ENCODE measurements at places on chromosomes 2 and 18.

GRCh38 chr2:108967757-108968156 lies 21.3 kb downstream of the EDAR start:
- DNase-seq, result no peak

DNA sequence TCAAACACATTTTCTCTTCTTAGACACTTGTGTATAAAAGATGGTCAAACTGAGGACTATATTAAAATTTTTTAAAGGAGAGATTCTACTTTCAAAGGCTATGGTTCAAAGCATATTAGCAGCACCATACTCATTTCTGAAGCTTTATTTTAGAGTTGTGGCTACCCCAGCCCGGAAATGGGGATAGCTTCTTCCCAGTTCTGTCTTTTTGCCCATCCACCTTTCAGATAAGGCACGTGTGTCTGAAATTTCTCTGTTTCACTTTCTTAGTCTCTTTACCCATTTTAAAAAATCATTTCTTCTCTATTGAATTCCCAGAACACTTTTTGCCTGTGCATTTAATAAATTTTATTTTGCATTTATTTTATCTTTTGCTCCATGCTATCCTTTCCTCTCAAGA lies 431.5 kb downstream of the RNF144A start:
- DNase-seq, result no peak

DNA sequence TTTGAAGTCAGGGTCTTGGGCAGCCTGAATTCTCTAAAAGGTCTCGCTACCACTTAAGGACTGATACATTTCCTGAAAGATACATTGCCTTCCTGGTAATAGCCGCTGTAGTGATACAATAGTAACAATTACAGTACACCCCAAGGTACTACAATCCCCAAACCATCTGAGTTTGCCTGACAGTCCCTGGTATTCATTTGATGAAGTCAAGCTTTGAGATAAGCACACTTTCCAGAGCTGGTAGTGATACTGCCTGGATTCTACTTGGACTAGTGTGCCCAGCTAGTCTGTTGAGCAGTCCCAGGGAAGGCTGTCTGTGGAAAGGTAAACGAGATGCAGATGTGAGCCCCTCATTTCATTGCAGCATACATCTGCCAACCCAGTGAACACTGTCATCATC lies 24.4 kb upstream of the ITGB6 start:
- DNase-seq, result no peak

GRCh38 chr2:208363485-208363884 lies 43.1 kb upstream of the PTH2R start:
- peak; percentile 63 for DNase-seq

DNA sequence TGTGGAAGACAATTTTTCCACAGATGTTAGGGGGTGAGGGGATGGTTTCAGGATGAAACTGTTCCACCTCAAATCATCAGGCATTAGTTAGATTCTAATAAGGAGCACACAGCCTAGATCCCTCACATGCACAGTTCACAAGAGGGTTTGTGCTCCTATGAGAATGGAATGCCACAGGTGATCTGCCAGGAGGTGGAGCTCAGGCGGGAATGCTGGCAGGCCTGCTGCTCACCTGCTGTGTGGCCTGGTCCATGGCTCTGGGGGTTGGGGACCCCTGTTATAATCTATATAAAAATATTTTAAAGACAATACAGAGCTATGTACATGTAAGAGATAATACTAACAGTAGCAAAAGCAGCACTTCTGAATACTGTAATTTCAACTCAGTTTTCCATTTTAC lies 19.2 kb downstream of the CWC22 start:
- no peak for DNase-seq

DNA sequence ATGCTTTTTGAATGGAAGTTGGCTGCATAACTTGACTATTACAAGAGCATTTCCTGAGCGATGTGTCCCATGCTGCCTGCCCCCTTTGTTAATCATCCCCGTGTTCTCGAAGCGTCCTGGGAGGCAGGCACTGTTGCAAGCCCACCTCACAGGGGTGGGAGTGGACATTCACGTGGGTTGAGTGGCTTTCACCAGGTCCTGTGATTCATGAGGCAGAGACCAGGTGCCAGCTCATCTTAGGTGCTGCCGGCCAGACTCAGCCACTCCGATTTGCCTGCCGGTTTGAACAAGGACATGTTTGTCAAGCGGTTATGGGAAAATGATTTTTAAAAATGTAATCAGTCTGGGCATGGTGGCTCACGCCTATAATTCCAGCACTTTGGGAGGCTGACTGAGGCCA lies 112.5 kb downstream of the ZNF532 start:
- no peak for DNase-seq

DNA sequence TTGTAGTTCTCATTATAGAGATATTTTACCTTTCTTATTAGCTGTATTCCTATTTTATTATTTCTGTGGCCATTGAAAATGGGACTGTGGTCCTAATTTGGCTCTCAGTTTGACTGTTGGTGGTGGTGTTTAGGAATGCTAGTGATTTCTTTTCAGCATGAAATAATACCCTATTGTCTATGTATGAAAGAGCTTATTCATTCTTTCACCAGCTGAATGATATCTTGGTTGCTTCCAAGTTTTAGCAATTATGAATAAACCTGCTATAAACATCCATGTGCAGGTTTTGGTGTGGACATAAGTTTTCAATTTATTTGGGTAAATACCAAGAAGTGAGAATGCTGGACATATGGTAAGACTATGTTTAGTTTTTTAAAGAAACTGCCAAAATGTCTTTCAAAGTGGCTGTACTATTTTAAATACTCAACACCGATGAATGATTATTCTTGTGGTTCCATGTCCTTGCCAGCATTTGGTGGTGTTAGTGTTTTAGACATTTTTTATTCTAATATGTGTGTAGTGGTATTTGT lies 501.6 kb upstream of the GYPC start:
- DNase-seq, result no peak

DNA sequence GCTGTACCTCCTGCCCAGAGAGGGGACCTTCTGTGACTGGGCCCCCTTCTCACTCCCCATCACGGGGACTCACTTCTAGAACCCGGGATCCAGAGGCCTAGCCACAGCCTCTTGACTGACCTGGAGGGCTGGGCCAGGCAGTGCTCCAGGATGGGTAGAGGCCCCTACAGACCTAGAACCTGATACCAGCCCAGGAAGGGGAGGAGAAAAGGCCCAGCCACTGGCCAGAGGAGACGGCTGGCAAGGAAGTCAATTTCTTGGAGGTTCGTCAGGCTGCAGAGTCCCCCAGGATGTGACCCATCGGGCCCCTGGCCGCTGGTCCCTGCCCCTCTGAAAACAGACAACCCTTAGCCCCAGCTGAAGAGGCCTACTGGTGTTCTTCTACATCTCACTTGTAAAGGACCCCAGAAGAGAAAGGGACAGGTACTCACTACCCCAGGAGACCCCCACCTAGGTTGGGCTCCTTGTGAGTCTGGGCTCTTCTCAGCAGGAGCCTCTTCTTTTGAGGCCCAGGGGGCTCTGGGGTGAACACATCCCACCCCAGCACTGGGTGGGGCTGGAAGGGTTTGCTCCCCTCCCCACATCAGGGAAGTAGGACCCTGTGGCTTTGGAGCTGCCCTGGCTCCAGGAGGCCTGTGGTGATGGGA lies 86.0 kb downstream of the STPG4 start:
- DNase-seq, result no peak

GRCh38 chr2:126656431-126657147 lies 631 bp downstream of the GYPC start:
- no peak for DNase-seq

- DNase-seq, result no peak
Measured at GRCh38 chr2:96116424-96116878, at the start of gene ADRA2B. ADRA2B (minus strand) TSS chr2:96116571; CDS start chr2:96116149, 422 bp downstream.

DNA sequence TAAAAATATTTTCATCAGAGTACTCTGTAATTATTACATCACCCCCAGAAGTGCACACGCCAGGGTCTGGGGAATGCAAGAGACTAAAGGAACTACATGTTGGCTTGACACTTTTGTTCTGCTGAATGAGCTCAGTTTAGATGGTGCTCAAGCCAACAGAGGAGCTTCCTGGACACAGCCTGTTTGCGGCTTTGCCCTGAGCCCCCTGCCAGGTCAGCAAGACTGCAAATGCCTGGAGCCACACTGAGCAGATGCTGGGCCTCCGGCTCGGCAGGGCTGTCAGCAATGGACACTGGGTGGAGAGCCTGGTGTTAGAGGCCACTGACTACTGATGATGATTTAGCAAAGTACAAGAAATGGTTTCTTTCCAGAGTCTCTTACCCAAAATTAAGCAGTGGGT lies 31.9 kb downstream of the PTPN18 start:
- DNase-seq, result no peak

GRCh38 chr2:15223887-15224286 lies 337.2 kb downstream of the NBAS start:
- DNase-seq, result peak; percentile 45

- DNase-seq, result no peak
Measured at GRCh38 chr2:61924895-61925663, 19.6 kb downstream of the COMMD1 start.

DNA sequence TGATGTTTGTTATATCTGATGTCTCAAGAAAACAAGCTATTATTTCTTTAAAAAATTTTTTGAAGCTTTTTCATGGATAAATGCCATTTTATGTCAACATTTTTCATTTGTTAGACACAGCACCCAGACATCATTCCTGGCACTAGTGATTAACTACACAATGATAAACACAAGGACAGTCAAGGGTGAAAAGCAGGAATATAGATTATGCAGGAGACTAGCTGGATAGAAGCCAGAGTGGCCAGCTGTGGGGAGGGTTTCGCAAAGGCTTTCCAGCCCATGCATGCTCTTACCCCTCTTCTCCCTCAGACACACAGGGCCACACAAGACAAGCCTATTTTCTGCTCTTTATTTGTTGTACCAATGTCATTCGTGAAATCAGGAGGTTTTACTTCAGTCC lies 127.1 kb upstream of the TTC39C start:
- no peak for DNase-seq

GRCh38 chr2:149278161-149278871 lies 52.1 kb upstream of the LYPD6 start:
- peak; percentile 29 for DNase-seq

DNA sequence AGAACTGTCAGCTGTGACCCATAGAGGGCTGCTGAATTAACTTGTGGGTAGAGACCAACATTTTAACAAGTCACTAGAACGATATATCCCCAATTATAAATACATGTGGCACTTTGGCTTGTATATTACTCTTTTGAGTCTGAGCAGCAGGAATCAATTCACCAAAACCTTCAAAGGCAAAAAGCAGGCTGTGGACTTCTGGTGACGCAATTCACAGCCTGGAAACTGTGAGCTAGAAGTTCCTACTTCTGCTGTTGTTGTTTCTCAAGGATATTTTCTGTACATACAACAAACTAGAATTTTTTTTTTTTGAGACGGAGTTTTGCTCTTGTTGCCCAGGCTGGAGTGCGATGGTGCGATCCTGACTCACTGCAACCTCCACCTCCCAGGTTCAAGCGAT lies 37.3 kb downstream of the PTCD3 start:
- no peak for DNase-seq

DNA sequence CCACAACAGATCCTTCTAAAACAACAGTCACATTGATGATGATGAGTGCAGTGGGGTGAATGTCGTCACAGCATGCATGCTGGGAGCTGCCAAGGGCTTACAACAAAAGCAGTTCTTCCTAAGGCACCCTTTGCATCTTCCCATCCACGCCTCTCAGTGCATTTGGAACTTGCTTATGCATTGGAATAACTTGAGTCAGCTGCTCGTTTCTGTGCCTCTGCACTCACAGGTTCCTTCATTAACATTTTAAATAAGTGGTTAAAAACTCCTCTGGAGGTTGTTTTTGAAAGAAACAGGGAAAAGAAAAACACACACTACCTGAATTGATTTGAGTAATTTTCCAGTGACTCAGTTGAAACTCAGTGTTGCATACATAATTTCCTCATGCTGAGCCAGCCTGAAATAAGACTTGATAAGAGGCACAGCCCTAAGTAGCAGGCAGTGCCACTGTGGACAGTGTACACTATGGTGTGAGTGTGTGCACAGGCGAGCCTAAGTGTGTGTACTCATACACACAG lies 46.8 kb upstream of the TRIM43B start:
- no peak for DNase-seq

DNA sequence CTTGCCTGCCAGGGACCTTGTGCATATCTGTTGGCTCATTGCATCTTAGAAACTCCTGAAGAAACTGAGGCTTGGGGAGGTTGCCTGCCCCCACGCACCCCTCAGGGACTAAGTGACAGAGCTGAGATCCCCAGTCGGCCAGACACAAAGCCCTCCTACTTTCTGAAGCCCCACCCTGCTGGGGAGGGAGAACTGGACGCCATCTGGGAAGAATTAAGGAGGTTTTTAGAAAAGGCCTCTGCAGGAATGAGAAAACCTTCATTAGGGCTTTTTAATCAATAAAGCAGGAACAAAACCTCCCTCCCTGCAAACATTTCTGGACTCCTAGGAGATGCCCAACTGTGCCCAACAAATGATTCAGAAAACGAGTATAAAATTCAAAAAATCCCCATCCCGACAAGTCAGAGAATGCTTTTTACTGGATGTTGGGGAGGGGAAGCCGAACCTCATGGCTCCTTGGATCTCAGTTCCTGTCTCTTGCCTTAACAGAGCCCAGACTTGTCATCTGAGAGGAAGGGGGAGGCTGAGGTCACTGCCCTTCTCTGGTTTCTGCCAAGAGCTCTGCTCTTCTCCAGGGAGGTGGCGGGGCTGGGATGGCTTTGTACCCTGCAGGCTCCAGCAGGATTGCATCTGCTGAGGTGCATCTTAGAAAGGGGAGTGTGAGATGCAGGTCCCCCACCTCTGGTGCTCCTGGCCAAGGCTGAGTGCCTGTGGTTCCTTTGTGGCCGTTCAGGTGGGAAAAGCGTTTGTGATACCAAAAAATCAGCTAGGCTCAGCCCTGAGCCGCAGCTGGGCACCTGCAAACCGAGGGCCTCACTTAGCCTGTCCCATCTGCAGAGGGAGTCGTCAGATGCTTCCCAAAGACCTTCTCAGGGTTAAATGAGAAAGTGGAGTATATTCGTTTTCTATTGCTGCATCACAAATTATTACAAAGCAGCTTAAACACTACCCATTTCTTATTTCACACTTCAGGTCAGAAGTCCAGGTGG lies 142.4 kb downstream of the ZFP36L2 start:
- no peak for DNase-seq

- DNase-seq, result peak; percentile 97
Measured at GRCh38 chr2:43426305-43427031, 169.4 kb downstream of the THADA start.

DNA sequence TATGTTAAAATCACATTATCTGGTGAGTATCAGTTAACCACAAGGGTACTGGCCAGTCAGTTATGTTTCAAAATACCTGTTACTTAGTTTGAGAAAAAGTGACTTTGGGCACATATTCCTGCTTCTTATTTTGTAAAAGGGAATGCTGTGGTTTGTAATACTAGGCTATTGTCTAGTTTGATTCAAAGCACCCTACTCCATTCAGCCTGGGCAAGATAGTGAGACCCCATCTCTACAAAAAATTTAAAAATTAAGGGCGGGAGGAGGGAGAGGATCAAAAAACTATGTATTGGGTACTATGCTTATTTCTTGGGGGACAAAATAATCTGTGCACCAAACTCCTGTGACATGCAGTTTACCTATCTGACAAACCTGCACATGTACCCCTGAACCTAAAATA lies 18.9 kb downstream of the MBD5 start:
- no peak for DNase-seq

- DNase-seq, result no peak
Measured at GRCh38 chr2:217875138-217875537, 127.7 kb downstream of the TNS1 start.

- no peak for DNase-seq
Measured at GRCh38 chr2:29010946-29011345, 29.8 kb downstream of the TOGARAM2 start.

GRCh38 chr2:211846036-211846400 lies 692.6 kb downstream of the ERBB4 start:
- DNase-seq, result no peak
